ENCODE measurements at places on chromosomes 6 and 20. TPM values are rescaled to one million over a fixed set of nuclear protein-coding genes. Genes with fewer than 3 reads are reported as not detected.

GJA10 gene
- not detected for total RNA-seq

HDGFL1 gene
- not detected for total RNA-seq

WFDC11 gene
- total RNA-seq = not detected

KCNK5 gene
- total RNA-seq = 7.8 TPM

MPIG6B gene
- total RNA-seq = 1.2 TPM

RPL10A gene
- total RNA-seq = 1,373 TPM

PCK1 gene
- total RNA-seq = not detected

FOXS1 gene
- total RNA-seq = not detected

FAXC gene
- total RNA-seq = not detected

RAET1E gene
- total RNA-seq = not detected

TMEM217 gene
- total RNA-seq = 2.0 TPM

MCCD1 gene
- not detected for total RNA-seq

BCAS1 gene
- 0.09 TPM for total RNA-seq

SLC17A1 gene
- total RNA-seq = not detected

NTSR1 gene
- 0.37 TPM for total RNA-seq

FLOT1 gene
- 271 TPM for total RNA-seq

TTK gene
- total RNA-seq = 25.7 TPM

KHDC3L gene
- not detected for total RNA-seq

PSORS1C1 gene
- total RNA-seq = not detected

METTL24 gene
- total RNA-seq = 1.4 TPM

SLC22A23 gene
- 0.82 TPM for total RNA-seq

FKBP1A gene
- 234 TPM for total RNA-seq

FAM83B gene
- total RNA-seq = not detected

C20orf202 gene
- total RNA-seq = 0.26 TPM

PLN gene
- not detected for total RNA-seq

ERVFRD-1 gene
- total RNA-seq = not detected

CABLES2 gene
- total RNA-seq = 12.1 TPM
